ENCODE measurements at places on chromosomes 1 and 21.

DNA sequence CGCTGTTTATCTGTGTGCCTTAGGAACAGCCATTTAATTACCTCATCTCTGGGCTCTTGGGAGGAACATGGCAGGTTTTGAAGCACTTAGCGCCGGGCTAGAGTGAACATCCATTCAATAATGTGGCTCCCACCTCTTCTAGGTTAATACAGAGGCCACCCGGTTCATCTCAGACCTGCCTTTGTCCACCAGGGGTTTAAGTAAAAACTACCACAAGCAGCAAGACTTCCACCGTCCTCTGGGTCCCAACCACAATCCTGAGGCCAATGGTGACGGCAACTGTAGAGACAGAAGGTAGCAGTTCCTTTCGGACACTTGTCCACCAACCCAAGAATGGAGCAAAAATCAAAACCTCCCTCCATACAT, 924 bp upstream of the DDOST start:
- DNase-seq, result no peak

DNA sequence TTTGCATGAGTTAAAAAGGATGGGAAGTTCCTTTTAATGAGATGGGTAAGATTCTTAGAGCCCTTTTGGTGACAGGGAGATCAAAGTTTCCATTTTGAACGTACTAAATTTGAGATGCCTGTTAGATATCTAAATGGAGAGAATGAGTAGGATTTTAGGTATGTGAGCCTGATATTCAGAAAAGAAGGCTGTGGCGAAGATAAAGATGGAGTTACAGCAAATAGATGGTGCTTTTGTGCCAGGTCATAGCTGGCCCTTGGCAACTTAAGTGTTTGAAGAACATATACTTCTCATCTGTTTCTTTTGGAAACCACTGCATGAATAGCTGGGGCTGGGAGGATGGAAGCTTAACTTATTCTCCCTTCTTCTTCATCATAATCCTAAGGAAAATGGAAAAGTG, 282.5 kb downstream of the PTBP2 start:
- DNase-seq, result no peak

DNA sequence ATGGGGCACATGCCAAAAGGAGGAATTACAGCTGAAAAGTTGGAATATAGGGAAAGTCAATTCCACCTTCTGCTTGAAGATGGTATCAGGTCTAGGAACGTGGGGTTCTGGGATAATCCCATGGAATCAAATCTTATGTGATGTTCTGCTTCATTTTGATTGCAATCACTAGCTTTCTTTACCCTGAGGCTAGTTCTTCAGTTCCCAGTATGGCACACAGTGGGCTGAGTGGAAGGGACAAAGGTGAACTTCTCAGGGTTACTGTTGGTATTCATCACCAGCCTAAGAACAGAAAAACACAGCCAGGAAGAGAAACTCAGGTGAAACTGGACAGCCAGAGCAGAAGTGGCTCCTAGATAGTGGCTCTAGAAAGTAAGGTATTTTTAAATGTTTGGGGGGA, 117.8 kb downstream of the TNFSF18 start:
- DNase-seq, result no peak

- DNase-seq, result no peak
These were observed 797 bp upstream of the USP1 start for GRCh38 chr1:62436039-62436465.

- DNase-seq, result no peak
These were observed 18.3 kb upstream of the HDAC1 start for GRCh38 chr1:32273391-32274208.

Data from AG04449 (cell line).